ENCODE measurements at places on chromosomes 11 and 22.

- no peak for DNase-seq
Observed at GRCh38 chr11:65586676-65587075, 8.9 kb downstream of the KCNK7 start.

DNA sequence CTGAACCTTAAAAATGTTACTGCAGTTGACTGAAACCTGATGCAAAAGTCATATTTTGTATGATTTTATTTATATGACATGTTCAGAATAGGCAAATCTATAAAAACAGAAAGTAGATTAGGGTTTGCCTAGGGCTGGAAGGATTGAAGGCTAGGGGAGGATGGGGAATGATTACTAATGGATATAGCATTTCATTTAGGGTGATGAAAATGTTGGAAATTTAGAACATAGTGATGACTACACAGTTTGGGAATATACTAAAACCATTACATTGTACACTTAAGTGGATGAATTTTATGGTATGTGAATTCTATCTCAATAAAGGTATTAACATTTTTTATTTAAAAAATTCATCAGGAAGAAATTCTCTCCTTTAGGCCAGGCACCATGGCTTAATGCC lies 22.9 kb upstream of the PAFAH1B2 start:
- DNase-seq, result peak; percentile 89

DNA sequence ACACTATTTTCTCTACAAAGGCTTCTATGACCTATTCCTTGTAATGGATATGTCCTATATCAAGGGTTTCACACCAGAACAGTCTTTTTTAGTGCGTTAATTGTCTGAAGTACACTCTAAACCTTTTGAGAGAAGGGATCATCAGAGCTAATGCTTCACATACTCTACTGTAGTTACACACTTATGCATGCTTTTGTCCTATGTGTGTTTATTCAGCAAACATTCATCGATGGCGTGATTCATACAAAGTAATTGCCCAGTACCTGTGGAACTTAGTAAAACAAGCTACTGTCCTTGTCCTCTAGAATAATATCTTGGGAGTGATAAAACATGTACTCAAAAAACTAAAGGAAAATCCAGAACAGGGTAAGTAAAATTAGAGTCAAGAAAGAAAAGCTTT lies 139.2 kb downstream of the GUCY1A2 start:
- no peak for DNase-seq

GRCh38 chr11:2447253-2447950 lies 2.6 kb downstream of the KCNQ1 start:
- DNase-seq, result no peak

- DNase-seq, result peak; percentile 47
Observed at GRCh38 chr22:31229402-31230079, 17.4 kb downstream of the LIMK2 start.

GRCh38 chr22:50141462-50141861 lies 29.1 kb upstream of the PANX2 start:
- DNase-seq, result no peak

- DNase-seq, result no peak
Observed at GRCh38 chr11:95100191-95100648, 10.6 kb downstream of the ENDOD1 start.

- peak; percentile 95 for DNase-seq
Observed at GRCh38 chr11:13462901-13463778, at the start of gene BTBD10. Gene BTBD10 (minus strand): TSS chr11:13463222. CDS start chr11:13445124, 18,098 bp downstream.

GRCh38 chr11:46288451-46288850 lies 11.0 kb downstream of the CREB3L1 start:
- DNase-seq, result no peak

- DNase-seq, result no peak
Observed at GRCh38 chr11:65646288-65646957, 8.5 kb downstream of the SIPA1 start.

DNA sequence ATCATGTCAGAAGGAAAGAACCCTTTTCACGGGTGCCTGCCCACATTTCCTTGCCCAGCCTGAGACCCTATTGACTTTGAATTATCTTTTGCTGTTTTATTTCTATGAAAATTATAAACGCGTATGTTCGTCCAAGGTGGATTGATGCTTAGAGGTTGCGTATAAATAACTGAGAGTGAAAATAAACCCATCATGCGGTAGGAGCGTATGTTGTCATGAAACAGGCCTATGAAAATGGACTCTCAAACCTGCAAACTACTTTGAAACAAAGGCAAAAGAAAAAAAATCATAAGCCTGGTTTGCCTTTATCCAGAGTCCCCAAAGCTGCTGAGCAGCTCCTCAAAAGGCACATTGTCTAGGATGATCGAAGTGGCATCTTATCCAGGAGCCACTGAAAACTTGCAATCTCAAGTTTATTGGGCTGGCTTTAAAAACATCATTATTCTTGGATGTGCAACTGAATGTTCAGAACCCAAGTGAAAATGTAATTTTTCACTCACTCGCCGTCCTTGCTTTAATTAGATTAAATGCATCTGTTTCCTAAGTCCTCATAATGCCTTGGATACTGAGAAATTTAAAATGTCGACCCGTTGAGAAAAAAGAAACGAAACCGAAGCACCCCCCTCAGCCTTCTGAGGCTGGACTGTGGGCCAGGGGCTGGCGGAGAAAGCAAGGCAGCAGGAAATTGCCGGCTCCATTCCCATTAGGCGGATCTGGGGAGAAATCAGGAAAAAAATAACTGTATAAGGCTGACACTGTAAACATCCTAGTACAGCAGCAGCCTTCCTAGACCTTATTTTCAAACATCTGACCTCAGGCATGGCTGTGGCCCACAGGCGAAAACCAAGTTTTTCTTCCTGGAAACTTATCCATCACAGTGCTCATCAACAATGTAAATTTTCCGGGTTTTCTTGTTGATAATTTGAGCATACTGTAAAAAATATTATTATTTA lies 82.9 kb upstream of the PPARA start:
- DNase-seq, result no peak

GRCh38 chr22:41927813-41928212 lies 1.2 kb upstream of the TNFRSF13C start:
- DNase-seq, result no peak

DNA sequence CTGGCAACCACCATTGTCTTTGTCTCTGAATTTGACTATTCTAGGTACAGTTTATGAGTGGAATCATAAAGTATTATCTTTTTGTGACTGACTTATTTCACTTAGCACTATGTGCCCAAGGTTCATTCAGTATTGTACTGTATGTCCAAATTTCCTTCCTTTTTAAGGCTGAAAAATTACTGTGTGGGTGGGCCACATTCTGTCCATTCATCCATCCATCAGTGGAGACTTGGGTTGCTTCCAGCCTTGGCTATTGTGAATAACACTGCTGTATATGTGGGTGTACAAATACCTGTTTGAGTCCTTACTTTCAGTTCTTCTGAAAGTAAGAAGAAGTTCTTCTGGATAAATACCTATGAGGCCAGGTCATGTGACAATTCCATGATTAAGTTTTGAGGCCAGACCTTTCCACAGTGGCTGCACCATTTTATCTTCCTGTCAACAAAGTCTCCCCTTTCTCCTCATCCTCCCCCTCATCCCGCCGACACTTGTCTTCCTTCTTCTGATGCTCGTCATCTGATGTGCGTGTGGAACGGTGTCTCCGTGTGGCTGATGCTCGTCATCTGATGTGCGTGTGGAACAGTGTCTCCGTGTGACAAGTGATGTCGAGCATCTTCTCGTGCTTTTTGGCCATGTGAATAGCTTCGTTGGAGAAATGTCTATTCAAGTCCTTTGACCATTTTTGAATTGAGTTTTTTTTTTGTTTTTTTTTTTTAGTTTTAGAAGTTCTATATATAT lies 49.5 kb downstream of the SBF1 start:
- no peak for DNase-seq
